ENCODE measurements at places on chromosomes 6 and 20.

DNA sequence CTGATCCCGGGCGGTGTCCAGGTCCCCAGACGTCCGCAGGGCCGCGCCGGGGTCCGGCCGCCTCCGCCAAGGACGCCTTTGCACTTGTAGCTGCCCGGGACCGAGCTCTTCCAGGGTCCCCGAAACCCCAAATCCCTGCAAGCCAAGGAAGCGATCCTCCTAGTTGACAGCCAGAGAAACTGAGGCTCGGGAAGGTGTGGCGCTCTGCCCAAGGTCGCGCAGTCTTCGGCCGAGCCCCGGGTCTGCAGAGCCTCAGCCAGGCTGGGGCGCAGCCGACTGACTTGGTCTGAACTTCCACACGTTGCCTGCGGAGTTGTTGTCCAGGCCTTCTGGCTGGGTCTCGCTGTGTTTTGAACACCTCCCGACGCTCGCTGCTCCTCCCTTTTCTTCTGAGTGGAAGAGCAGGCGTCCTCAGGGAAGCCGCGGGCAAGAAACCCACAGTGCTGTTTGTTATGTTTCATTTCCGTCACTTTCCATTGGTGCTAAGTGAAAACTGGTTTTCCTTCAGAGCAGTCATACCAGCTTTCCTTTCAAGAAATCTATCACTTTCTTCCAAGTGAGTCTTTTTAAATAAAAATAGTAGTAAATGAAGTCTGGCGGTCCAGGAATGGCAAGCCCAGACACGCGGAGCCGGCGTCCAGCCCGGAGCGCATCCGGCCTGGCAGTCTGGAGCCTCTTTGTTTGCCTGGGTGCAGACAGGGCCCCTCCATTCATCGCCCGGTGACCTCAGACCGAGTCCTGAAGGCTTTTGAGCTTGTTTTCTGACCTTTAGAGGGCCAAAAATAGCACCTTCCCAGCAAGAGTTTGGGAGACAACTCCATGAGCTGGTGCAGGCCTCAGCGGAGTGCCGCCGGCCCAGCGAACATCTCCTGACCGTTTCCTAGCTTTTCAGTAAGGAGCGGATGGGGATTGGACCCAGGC is 698 bp downstream of the FAM210B start:
- DNase-seq: peak; percentile 38
- H3K4me1 ChIP-seq: peaks cover 32% of the 10 kb centered on the region
- H3K27ac ChIP-seq: peak overlapping the region; percentile 29
- peaks cover 9% of the 10 kb centered on the region for H3K27me3 ChIP-seq
- peak overlapping the region; percentile 91 for H3K4me3 ChIP-seq

GRCh38 chr6:137661601-137662000 is 167.4 kb upstream of the OLIG3 start:
- no peak overlapping the region for H3K27ac ChIP-seq
- H3K4me3 ChIP-seq: no peak overlapping the region
- DNase-seq: no peak
- peaks cover 21% of the 10 kb centered on the region for H3K4me1 ChIP-seq
- H3K36me3 ChIP-seq: no peaks in the 10 kb centered on the region
- H3K27me3 ChIP-seq: peaks cover 3% of the 10 kb centered on the region

- DNase-seq: no peak
- no peaks in the 10 kb centered on the region for H3K36me3 ChIP-seq
- no peaks in the 10 kb centered on the region for H3K27me3 ChIP-seq
- H3K27ac ChIP-seq: no peak overlapping the region
- H3K4me3 ChIP-seq: no peak overlapping the region
Observed at GRCh38 chr20:8057871-8058270, 38.3 kb upstream of the TMX4 start.

DNA sequence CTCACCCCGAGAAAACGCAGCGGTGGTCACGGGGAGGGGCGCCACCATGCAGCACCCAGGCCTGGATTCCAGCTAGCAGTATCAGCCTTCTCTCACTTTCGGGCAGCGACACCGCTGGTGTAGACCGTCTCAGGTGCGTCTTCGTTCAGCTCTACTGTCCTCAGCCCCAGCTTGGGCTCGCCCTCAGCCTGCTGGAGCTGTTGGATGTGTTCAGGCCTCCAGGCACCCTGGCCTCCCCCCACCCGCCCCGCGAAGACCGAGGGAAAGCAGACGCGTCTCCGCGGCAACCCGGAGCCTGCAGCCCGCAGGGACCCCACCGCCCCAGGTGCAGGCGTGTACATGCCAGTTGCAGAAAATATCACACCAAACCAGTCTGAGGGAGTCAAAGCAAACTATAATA is 60.8 kb upstream of the CARMIL1 start:
- H3K4me3 ChIP-seq: no peak overlapping the region
- no peaks in the 10 kb centered on the region for H3K36me3 ChIP-seq
- H3K4me1 ChIP-seq: peaks cover 16% of the 10 kb centered on the region
- H3K27me3 ChIP-seq: no peaks in the 10 kb centered on the region
- no peak overlapping the region for H3K27ac ChIP-seq
- DNase-seq: no peak

- peak; percentile 80 for DNase-seq
- H3K27ac ChIP-seq: peak within 1 kb of the TSS; percentile 97
- H3K36me3 ChIP-seq: peaks cover 19% of the 10 kb centered on the region
- H3K4me3 ChIP-seq: peak within 1 kb of the TSS; percentile 74
- H3K4me1 ChIP-seq: peaks cover 33% of the 10 kb centered on the region
Observed at GRCh38 chr20:45911486-45912343, at the start of gene PLTP. Gene PLTP, minus strand, starts transcription at chr20:45912155. Its CDS starts 703 bp downstream, at chr20:45911452.

DNA sequence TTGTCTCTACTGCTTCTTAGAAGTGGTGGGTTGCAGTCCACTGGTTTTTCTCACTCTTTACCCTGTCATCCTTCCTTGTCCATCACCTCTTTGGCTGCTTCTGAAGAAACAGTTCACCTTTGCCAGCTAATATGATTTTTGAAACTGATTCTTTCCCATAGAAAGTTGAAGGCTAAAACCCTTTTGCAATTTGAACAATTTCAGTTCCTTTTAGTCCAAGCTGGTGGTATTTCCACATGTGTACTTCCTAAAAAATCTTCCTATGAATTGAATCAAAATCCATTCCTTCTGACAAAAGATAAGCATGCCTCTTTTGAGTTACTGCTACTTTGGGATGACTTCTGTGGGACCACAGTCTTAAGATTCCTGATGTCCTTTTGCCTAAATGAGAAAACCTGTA is 210.0 kb upstream of the MAN1A1 start:
- DNase-seq: no peak
- no peaks in the 10 kb centered on the region for H3K4me1 ChIP-seq
- H3K4me3 ChIP-seq: no peak overlapping the region
- no peak overlapping the region for H3K27ac ChIP-seq
- no peaks in the 10 kb centered on the region for H3K27me3 ChIP-seq

DNA sequence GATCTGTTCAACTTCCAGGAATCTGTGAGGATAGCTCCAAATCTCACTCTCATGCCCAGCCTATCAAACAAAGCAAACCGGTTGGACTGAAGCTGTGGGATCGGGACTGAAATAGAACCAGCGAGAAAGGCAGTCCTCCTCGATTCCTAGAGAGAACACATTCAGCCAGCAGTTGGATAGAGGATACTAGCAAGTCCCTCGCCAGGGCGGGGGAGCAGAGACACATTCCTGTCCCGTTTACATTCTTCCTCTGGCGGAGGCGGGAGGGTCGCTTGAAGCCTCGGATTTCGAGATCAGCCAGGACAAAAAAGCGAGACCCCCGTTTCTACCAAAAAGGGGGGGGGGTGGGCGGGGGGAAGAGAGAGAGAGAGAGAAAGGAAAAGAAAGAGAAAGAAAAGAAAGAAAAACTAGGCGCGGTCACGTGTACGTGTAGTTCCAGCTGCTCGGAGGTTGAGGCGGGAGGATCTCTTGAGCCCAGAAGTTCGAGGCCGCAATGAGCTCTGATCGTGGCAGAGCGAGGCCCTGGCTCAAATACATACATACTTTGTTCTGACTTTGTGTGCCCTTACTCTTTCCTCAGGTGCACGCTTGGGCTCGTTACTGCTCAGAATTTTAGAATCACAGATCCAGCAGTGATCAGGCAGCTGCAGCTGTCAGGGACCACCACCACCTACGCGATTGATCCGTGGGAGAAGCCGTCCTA is 19.5 kb downstream of the ZNF311 start:
- peak; percentile 77 for DNase-seq
- peaks cover 56% of the 10 kb centered on the region for H3K4me1 ChIP-seq
- peaks cover 35% of the 10 kb centered on the region for H3K36me3 ChIP-seq
- H3K4me3 ChIP-seq: peak overlapping the region; percentile 95
- H3K27ac ChIP-seq: peak overlapping the region; percentile 98

DNA sequence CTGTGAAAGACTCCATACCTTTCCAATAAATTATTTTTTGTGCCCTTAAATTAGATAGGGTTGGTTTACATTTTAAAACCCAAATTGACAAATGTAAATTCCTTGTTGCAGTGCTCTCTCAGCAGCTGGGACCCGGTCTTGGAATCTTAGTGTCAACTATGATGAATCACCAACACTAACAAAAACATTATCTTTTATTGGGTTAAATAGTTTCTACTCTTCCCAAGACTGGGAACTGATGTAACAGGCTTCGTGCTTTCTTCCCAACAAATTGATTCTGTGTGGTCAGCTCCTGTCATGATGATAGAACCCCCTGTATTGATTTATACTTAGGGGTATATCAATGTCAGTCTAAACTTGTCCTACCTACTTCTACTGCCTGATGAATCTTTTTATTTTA is 23.2 kb upstream of the AHI1 start:
- peaks cover 6% of the 10 kb centered on the region for H3K27me3 ChIP-seq
- H3K4me1 ChIP-seq: no peaks in the 10 kb centered on the region
- no peak overlapping the region for H3K4me3 ChIP-seq
- DNase-seq: no peak
- H3K27ac ChIP-seq: no peak overlapping the region

- H3K36me3 ChIP-seq: peaks cover 4% of the 10 kb centered on the region
- H3K4me1 ChIP-seq: no peaks in the 10 kb centered on the region
- DNase-seq: no peak
- peaks cover 2% of the 10 kb centered on the region for H3K27me3 ChIP-seq
Observed at GRCh38 chr6:20302168-20302567, 89.9 kb upstream of the MBOAT1 start.

- no peak for DNase-seq
- H3K4me1 ChIP-seq: peaks cover 22% of the 10 kb centered on the region
- H3K4me3 ChIP-seq: no peak overlapping the region
Observed at GRCh38 chr6:4185419-4185818, 50.0 kb upstream of the ECI2 start.

DNA sequence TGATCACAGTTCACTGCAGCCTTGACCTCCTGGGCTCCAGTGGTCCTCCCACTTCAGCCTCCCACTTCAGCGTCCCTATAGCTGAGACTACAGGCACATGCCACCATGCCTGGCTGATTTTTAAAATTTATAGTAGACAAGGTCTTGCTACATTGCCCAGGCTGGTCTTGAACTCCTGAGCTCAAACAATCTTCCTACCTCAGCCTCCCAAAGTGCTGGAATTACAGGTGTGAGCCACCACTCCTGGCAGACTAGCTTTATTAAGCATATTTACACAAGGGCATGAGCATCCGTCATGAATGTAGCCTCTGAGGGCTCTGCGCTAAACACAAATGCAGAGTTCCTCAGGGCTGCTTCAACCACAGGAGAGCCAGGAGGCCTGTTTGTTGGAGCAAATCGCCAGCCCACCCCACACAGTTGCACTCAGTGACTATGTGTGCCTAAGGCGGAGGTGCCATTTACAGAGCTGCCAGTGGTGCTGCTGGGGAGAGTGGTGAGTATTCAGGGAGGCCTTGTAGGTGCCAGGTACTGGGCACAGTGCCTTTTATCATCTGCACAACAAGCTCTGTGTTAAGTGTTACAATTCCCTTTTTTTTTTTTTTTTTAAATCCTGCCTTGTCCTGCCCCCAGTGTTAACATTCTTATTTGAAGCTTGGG is 78.2 kb downstream of the PSMG4 start:
- no peaks in the 10 kb centered on the region for H3K27me3 ChIP-seq
- H3K4me3 ChIP-seq: no peak overlapping the region
- no peaks in the 10 kb centered on the region for H3K36me3 ChIP-seq
- H3K27ac ChIP-seq: no peak overlapping the region

DNA sequence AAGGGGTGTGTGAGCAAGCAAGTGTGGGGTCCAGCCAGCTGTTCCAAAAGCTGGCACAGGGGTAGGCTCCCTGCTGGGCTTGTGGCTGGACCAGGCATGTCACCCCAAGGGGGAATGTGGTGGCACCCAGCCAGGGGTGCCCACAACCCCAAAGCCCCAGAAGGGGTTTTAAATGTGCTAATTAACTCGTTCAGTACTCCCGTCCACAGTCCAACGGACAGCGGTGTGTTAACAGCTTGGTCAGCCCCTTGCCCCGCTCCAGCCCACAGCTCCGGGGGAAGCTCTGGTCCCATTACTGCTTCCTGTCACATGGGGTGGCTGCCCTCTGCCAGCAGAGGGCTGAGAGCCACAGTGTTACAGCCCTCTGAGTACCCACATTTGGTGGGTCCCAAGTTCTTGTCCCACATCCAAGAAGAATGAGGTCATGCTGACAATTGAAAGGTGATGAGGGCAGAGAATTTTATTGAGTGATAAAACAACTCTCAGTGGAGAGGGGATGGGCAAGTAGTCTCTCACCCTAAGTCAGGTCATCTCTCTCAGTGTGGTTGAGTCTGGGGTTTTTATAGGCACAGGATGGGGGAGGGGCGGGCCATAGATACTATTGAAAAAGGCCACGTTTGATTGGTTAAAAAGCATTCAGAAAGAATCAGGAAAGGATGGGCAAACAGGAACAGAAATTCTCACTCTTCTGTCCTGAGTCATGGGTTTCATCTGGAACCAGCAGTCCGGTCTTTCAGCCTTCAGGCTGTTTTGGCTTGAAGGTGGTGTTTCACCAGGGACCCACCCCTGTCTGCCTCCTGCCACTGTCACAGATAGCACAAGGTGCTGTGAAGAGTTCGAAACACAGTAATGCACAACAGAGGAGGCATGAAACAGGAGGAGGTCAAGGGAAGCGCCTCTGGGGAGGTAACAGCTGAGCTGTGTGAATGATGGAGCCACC is 238.5 kb downstream of the NFATC2 start:
- no peak overlapping the region for H3K4me3 ChIP-seq
- H3K36me3 ChIP-seq: no peaks in the 10 kb centered on the region
- no peak overlapping the region for H3K27ac ChIP-seq
- DNase-seq: no peak
- peaks cover 15% of the 10 kb centered on the region for H3K4me1 ChIP-seq
- H3K27me3 ChIP-seq: peaks cover 20% of the 10 kb centered on the region

GRCh38 chr6:143958839-143959399 is 49.1 kb downstream of the PLAGL1 start:
- peaks cover 13% of the 10 kb centered on the region for H3K36me3 ChIP-seq
- peaks cover 56% of the 10 kb centered on the region for H3K4me1 ChIP-seq
- peak; percentile 44 for DNase-seq
- H3K4me3 ChIP-seq: peak overlapping the region; percentile 50
- H3K27me3 ChIP-seq: peaks cover 16% of the 10 kb centered on the region

Measured in nephron progenitor cell (in vitro differentiated cells).